ENCODE measurements at places on chromosomes 11 and 22.

- DNase-seq: no peak
Measured at GRCh38 chr11:111733016-111733415, 33.2 kb downstream of the PPP2R1B start.

DNA sequence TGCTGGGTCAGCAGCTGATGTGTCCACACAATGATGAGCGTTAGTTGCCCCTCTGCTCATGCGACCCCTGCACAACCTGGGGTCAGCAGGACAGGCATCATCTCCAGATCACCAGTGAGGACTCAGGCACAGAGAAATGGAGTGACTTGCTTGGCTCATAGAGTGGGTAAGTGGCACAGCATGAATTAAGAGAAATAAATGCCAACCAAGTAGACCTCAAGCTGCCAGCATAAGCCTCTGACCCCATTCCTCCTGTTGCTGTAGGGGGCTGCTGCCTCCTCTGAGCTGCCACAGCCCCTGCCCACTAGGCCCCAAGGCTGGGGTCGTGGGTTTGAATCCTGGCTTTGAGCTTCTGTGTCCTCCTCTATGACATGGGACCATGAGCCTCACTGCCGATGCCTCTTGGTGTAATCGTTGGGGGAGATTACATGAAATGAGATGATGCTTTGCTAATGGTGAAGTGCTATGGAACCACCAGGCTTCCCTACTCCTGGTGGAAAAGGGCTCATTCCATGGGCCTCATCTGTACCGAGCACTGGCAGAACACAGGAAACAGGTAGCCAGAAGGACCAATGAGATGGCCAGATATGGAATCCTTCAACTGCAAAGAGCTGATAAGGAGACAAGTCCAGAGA, 33.6 kb downstream of the LRRC32 start:
- no peak for DNase-seq

- no peak for DNase-seq
Measured at GRCh38 chr22:38613588-38613987, 42.6 kb downstream of the FAM227A start.

GRCh38 chr22:23147617-23148387, 2.5 kb downstream of the RAB36 start:
- DNase-seq: no peak

DNA sequence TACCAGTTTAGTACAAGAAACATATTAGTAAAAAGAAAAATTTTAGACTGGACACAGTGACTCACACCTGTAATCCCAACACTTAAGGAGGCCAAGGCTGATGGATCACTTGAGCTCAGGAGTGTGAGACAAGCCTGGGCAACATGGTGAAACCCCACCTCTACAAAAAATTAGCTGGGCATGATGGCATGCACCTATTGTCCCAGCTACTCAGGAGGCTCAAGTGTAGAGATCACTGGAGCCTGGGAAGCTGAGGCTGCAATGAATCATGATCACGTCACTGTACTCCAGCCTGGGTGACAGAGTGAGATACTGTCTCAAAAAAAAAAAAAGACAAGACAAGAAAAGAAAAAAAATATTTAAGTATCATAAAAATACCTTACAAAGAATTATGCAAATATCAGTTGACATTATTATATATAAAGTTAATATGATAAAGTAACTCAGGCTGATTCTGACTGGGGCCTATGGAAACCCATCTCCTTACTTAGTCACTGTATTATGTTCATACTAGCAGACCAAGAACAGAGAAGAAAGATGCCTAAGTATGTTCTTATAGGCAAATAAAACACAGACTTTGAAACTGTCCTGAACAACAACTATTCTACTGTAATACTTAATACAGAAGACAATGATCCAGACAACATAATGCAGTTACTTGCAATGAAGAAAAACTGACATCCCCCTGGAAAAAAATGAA, 27.3 kb downstream of the FAM168A start:
- DNase-seq: no peak

GRCh38 chr11:129710423-129710822, 105.2 kb upstream of the TMEM45B start:
- DNase-seq: no peak

- DNase-seq: no peak
Measured at GRCh38 chr22:41092847-41093411, 537 bp downstream of the EP300 start.
